ENCODE measurements at places on chromosomes 12 and 14.

GRCh38 chr14:94571395-94571794 is 9.8 kb upstream of the SERPINA5 start:
- no peak for DNase-seq

- DNase-seq = no peak
These were observed 850.3 kb upstream of the FOXG1 start for GRCh38 chr14:27916326-27916725.

DNA sequence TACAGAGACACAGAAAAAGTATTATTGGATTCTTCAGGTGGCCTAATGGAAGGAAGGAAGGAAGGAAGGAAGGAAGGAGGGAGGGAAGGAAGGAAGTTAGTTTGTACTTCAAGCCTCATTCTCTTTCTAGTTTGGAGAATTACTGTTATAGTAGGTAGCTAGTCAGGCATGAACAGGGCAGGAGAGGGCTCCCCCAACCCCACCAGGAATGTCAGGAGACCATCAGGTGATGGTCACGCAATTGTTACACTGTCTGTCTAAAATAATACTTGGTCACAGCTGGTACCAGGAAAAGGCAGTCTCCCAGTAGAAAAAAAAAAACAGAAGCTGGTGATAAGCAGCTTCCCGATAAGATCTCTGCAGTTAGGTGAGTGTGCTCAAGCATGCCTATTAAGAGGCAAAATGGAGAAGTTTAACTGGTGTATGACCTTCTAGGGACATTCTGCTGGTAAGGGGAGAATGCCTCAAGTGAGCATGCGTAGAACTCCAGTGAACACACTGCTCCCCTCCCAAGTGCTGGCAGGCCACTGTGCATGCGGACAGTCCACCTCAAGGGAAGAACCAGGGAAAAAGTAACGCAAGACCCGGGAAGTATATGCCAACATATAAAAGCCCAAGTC is 358.4 kb upstream of the SOX5 start:
- no peak for DNase-seq

DNA sequence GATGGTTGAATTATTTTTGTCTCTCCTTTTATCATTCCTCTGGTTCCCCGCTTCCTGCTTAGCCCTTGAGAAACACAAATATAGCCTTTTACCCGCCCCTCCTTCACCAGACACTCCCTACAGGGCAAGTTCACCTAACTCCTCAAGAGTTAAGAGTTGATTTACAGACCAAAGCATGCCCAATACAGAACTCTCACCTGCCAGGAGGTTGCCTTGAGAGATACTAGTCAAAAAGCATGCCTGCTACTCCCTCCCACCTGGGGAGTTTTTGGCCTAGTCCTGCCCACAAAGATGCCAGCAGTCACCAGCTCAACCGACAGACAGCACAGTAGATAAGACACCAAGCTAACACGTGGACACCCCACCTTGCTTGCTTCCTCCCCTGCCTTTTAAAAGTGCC is 11.2 kb downstream of the LGMN start:
- no peak for DNase-seq

DNA sequence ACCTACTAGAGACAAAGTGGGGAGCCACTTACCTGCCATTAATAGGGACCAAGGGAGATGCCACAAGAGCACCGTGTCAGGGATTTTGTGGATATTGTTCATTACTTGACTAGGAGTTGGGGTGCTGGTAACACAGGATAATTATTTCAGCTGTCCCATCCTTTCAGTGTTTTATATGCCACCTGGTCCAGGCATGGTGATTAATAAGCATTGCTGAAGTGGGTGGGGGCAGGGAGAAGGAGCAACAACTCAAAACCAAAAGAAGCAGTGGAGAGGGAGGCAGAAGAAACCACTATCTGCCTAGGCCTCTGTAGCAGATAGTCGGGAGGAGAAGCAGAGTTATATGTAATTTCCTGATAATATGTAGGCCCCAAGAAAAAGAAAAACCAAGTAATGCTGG is 184.6 kb downstream of the NPAS3 start:
- no peak for DNase-seq

DNA sequence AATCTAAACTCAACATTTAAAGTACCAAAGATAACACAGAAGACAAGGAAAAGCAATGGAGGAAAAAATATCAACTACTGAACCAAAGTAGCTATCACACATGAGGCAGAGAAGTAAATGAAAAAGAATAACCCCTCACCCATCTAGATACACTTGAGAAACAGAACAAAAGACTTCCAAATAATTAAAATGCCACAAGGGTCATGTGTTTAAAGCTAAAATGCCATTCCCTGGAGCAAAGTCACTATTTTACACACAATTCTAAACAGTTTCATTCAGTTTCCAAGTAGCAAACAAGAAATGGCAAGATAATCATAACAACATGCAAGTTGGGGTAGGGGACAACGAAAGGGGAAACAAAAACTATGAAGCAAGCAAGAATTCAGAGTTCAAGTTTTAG is 12.0 kb downstream of the OSBPL8 start:
- DNase-seq = no peak

DNA sequence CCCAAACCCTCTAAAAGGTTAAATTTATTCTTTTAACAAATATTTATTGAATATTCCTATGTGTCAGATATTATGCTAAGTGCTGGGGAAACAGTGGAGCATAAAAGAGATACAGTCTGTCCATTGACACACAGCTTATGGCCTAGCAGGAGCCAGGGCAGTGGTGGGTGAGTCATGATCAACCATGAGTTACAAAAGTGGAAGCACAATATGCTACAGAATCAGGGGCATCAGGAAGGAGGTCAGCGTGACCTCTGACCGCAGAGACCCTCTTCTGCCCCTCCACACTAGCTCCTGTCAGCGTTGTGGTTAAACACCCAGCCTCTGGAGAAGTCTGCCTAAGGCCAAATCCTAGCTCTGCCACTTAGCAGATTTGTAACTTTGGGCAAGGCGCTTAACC is 4.7 kb upstream of the PPP1R1A start:
- DNase-seq = no peak

DNA sequence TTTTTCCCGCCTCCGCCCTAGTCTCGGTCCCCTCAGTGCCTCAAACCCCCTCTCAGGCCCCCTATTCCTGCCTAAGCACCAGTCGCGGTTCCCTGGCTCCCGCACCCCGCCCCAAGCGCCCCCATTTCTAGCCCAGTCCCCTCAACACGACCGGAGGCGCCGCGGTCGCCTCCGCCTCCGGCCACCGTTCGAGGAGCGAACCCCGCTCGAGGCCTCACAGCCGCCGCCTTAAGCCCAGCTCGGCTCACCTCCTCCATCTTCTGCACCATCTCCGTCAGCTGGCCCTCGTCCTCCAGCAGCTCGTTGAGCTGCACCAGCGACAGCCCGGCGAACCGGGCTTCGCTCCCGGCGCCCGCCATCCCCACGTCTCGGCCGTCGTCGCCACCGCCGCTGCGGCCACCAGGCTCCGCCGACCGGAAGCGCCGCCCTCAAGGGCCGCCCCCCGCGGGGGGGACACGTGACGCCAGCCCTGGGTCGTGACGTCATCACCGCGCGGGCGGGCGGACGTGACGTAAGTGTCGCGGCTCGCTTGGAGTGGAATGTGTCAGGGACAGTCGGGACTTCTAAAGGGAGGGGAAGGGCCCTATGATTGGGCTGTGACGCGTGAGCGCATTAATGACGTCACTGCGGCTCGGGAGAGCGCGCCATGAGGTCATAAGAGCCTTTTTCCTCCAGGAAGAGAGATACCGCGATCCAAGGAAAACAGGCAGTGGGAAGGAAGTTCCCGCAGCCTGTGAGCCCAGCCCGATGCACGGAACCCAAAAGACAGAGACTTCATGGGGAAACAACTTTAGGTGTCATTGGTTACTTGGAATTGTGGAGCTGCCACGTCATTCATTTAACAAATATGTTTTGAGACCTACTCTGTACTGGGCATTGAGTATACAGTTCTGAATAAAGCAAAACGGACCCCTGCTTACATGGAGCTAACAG is at the start of gene VPS37B:
TSS of gene VPS37B (minus strand) at position 421 of the 933 bp plus-strand sequence. CDS start at position 359, 62 bp downstream.
- DNase-seq = peak; percentile 93

GRCh38 chr12:83665634-83666218 is 979.0 kb downstream of the TMTC2 start:
- DNase-seq = no peak

DNA sequence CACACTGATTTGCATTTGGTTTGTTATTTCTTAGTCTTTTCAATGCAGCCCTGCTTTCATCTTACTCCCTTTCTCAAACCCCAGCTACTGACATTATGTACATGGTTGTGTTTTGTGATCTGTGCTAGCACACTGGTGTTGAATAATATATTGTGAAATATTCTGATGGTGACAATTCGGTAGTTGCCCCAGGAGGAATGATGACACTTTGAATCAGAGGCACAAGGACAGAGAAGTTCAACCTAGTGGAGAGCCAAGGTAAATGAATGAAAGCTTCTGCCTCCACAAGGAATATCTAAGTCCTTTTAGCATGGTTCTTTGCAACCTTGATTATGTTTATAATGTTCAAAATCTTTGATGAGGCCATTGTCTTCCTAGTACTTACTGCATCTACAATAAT is 159.9 kb downstream of the PDE3A start:
- no peak for DNase-seq

GRCh38 chr14:103372552-103373304 is 12.5 kb upstream of the MARK3 start:
- no peak for DNase-seq

DNA sequence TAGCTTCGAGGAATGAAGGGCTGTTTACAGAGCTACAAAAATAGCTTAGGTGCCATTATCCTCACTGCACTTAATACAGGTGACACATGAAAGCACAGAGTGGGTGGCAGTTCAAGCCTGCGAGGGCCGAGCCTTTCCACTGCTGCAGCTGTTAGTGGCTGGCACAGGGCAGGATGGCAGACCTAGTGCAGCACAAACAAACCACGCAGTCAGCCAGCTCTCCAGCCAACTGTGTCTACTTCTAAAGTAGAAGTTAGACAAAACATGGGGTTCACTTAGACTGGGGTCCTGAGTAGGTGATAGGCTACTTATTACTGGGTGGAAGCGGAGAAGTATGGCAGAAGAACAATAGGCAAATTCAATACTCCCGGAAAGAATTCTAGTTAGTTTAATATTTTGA is 95.4 kb downstream of the DUSP16 start:
- DNase-seq = no peak

GRCh38 chr14:44778604-44779003 is 183.1 kb downstream of the KLHL28 start:
- no peak for DNase-seq

DNA sequence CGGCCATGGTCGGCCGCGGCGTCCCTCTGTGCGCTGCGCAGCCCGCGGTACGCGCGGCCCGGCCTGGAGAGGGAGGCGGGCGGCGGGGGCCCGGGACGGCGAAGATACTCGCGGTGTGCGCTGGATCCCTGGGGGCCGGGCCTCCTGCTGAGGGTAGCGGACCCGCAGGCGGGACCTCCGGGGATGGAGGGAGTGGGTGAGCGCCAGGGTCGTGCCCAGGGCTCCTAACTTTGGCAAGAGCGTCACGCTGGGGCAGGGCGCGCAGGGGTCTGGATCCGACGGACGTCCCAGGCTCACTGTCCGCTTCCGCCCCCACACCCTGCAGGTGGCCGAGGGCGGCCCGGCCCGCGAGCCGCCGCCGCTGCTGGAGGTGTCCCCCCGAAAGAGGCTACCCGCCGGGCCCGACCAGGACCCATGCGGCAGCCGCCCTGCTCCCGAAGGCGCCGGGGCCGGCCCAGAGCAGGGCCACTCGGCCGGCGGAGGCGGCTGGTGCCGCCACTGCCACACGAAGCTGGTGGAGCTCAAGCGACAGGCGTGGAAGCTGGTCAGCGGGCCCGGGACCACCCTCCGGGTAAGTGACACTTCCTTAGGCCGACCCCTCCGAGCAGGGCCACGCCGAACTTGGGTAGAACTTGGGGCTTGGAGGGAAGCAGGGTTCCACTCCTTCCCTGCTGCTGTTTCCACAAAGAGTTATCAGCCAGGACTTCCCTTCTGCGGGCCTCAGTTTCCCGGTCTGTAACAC is 502 bp downstream of the KIF26A start:
- peak; percentile 72 for DNase-seq

GRCh38 chr14:51468523-51468922 is 183.2 kb upstream of the FRMD6 start:
- DNase-seq = no peak

DNA sequence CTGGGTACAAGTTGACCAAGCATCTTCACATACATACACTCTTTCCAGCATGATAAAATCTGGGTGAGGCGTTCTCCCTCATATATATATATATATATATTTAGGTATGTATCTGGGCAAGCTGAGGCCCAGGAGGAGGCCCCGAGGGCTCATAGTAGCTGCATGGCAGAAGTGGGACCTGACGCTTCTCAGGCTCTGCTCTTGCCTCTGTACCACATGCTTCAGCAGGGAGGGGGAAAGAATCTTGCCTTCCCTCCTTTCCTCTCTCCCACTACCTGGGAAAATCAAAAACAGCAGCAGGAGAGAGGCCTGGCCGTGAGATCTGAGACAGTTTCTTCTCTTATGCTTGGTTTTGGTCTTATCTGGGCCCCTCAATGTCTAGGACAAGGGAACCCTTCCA is 9.2 kb downstream of the PPP1R1A start:
- DNase-seq = no peak

DNA sequence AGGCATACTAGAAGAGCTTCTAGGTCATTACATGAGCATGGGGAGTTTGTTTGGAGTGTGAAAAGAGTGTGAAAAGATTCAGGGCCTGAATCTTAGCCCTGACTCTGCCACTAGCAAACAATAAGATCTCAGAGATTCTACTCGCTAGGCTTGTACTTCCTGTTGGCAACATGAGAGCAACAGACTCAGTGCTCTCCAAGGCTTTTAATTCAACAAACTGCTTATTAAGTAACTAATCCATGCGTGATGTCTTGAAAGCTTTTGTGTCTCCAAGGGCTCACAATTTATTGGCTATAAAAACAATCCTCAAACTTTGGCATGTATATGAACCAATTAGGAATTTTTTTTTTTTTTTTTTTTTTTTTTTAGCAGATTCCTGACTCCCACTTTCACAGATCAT is 105.1 kb downstream of the STXBP6 start:
- DNase-seq = no peak

- peak; percentile 94 for DNase-seq
These were observed 2.8 kb downstream of the PIANP start for GRCh38 chr12:6697584-6698351.

- peak; percentile 82 for DNase-seq
These were observed 708 bp downstream of the FAR2 start for GRCh38 chr12:29149691-29150281.

DNA sequence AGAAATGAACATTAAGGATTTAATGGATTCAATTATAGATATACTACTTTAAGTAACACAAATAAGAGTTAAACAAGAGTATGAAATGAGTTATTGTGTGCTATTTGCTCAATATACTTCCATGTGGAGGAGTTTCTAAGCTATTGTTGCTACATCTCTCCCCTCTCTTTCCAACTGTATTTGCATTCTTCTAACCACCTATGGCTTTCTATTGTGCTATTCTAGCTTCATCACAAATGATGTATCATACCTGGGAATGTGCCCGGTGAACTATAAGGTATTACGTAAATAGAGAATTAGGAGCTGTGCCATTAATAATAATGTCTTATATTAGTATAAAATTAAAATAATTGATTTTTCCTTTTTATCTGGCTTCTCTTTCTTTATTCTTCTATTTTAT is 87.1 kb upstream of the PLEKHG7 start:
- no peak for DNase-seq

Measured in endodermal cell (in vitro differentiated cells).